Fibroblast of lung (primary cell): ENCODE measurements at places on chromosomes 16 and 17. TPM values are rescaled to one million over a fixed set of nuclear protein-coding genes. Genes with fewer than 3 reads are reported as not detected.

The RAB37 gene
- 0.26 and 0.66 TPM in 2 replicates for total RNA-seq

The CIITA gene
- total RNA-seq = 0.51 and 0.66 TPM in 2 replicates

The RBBP6 gene
- total RNA-seq = 16.4 and 16.8 TPM in 2 replicates

The TMEM107 gene
- 15.4 and 36.0 TPM in 2 replicates for total RNA-seq

The SLC7A5 gene
- 19.5 and 38.3 TPM in 2 replicates for total RNA-seq
